ENCODE measurements at places on chromosomes 1 and 21.

DNA sequence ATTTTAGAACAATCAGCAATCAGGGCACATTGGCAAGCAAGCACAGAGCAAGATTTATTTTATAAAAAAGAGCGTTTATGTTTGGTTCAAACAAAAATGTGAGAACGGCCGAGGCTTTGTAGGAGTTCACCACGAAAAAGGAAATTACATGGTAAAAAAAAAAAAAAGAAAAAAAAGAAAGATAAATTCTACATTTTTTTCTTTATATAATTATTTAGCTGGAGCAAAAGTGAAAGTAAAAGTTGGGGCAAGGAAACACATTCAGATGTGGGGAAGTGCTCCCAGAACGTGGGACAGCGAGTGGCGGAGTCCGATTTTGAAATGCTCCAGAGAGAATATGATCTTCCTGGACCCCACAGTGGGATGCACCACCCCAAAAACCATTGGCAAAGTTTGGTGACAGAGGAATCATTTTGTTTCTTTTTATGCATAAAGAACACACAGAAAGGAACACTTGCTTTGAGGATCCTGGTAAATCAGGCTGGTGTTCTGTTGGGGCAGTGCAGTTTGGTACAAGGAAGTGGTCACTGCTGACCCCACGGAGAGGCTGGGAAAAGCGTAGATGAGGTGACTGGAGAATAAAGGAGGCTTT, 16.3 kb upstream of the ATP5PO start:
- DNase-seq: no peak

GRCh38 chr1:54229281-54229891, 29.4 kb downstream of the MRPL37 start:
- peak; percentile 24 for DNase-seq

- DNase-seq: no peak
These were observed 2.5 kb downstream of the RIIAD1 start for GRCh38 chr1:151723726-151724370.

DNA sequence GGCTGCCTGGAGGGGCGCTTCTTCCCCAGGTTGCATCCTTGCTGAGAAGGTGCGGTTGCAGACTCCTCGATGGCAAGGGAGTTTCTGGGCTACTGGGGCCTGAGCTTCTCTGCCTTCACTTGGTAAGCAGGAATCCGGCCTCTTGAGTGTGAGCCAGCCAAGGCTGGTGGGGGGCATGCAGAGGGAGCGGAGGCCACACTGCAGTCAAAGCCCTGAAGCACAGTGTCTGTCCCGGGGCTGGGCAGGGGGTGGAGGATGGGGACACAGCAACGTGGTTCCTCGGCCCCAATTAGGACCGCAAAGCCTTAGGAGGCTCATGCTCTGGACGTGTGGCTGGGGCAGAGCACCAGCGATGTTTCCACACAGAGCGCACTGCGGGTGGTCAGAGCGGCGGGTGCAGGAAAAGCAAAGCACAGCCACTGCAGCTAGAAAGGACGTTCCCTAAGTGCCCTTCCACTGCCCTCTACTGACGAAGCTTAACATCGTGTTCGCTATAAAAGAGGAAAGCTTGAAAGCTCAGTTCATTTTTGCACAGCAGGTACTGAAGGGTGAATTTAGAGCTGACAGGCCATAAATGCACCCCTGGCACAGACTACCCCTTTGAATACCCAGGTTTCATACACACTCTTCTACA, 60.7 kb upstream of the COG2 start:
- DNase-seq: no peak

- DNase-seq: peak; percentile 27
These were observed 50.4 kb upstream of the RIPK4 start for GRCh38 chr21:41817228-41817627.

DNA sequence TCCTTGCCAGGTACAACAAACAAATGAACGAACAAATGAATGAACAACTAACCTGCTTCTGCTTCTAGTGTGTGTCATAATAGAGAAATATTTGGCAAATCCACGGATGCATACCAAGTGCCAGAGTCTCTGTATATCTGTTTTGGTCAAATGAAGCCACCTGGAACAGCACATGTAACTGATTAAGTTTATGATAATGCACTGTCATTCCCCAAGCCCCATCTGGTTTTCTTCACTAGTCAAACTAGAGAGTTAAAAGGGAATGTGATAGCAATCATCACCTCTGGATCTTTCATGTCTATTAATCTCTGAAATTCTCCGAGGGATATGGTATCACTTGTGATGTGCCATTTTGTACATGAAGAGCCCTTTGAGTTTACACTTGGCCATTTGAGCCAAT, 21.0 kb upstream of the SCAF4 start:
- DNase-seq: no peak

- no peak for DNase-seq
These were observed 89.1 kb upstream of the USP24 start for GRCh38 chr1:55304229-55304740.

DNA sequence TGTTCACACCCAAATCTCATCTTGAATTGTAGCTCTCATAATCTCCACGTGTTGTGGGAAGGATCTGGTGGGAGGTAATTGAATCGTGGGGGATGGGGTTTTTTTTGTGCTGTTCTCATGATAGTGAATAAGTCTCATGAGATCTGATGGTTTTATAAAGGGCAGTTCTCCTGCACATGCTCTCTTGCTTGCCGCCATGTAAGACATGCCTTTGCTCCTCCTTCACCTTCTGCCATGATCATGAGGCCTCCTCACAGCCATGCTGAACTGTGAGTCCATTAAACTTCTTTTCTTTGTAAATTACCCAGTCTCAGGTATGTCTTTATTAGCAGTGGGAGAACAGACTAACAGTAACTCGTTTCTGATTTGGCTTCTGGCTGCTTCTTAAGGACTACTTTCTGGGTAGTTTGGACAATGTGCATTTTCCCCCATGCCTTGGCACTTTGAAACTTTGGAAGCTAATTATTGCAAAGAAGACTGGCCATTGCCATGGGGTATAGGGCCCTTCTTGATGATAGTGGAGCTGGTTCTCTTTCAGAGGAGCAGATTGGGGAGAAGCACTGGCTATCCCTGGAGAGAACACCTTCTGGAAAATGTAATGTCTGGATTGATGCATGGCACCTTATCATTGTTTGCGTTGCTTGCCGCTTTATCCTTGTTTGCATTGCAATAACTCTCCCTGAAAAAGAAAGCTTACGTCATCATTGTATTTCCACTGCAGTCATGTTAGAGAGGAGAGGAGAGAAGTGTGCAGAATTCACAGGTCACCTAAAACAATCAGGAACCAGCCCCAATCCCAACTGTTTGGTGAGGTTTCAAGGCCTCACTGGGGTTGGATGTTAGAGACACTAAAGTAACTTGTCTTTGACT, 5.9 kb downstream of the CNIH3 start:
- DNase-seq: no peak

- no peak for DNase-seq
These were observed 40.6 kb downstream of the ST6GALNAC3 start for GRCh38 chr1:76115171-76115570.

- peak; percentile 47 for DNase-seq
These were observed 1.5 kb downstream of the TNFRSF25 start for GRCh38 chr1:6464514-6464836.

DNA sequence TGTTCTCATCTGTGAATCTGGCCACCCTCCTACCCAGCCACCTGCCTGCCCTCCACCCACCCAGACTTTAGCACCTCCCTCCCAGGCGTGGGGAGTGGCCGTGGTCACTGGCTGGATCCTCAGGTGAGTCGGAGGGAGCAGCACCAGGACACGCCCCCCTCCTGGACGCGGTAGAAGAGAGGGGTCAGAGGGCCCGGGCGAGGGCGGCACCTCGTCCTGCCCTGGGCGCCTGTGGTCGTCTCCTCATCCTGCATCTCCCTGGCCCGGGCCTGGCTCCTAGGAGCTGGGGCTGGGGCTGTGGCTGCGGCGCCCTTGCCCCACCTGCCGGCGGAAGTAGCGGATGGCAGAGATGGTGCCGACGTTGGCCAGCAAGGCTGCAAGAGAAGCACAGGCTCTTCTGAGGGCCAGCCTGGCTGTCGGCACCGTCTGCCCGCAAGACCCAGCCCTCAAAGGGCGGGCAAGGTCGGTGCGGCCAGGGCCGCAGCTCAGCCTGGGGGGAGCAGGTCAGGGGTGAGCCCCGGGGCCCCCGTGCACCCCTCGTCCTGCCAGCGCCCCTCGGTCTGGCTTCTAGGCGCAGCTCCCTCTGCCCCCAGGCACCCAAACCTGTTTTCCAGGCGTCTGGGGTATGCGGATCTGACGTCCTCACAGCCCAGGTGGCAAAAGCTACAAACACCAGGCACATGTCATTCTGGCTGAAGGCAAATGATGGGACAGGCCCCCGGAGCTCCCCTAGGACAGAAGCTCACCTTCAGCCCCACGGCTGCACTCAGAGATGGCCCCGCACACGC, 5.8 kb downstream of the PERM1 start:
- DNase-seq: peak; percentile 71

DNA sequence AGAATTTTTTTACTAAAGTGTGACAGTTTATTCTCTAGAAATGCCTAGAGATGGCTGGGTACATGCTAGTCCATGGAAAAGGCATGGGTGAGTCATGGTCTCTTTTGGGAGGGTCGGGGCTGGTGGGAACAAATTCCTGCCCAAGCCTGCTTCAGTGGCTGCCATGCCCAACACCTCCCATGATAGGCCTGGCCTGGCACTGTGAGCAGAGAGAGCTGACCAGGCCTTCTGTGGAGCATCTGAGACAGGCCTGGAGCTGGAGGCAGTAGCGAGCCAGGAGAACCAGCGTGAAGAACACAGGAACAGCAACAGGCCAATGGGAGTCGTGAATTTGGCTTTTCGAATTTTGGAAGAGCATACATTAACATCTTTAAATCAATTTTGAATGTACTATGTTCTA, 209.2 kb downstream of the SDCCAG8 start:
- no peak for DNase-seq

GRCh38 chr1:243582326-243582725, 267.7 kb downstream of the AKT3 start:
- DNase-seq: no peak

GRCh38 chr1:10253755-10254154, 43.4 kb downstream of the KIF1B start:
- DNase-seq: no peak

- no peak for DNase-seq
These were observed 262.8 kb upstream of the PBX1 start for GRCh38 chr1:164296172-164296571.

DNA sequence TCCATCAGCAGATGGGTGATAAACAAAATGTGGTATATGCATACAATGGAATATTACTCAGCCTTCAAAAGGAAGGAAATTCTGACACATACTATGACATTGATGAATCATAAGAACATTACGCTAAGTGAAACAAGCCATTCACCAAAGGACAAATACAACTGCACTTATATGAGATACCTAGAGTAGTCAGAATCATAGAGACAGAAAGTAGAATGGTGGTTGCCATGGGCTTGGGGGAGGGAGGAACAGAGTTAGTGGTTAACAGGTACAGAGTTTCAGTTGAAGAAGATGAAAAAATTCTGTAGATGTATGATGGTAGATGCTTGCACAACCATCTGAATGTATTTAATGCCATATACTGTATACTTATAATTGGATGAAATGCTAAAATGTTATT, 39.1 kb upstream of the KCNK2 start:
- no peak for DNase-seq

- no peak for DNase-seq
These were observed 54.6 kb downstream of the S100B start for GRCh38 chr21:46550116-46550941.

- peak; percentile 14 for DNase-seq
These were observed 854 bp downstream of the MYCL start for GRCh38 chr1:39900662-39901463.

DNA sequence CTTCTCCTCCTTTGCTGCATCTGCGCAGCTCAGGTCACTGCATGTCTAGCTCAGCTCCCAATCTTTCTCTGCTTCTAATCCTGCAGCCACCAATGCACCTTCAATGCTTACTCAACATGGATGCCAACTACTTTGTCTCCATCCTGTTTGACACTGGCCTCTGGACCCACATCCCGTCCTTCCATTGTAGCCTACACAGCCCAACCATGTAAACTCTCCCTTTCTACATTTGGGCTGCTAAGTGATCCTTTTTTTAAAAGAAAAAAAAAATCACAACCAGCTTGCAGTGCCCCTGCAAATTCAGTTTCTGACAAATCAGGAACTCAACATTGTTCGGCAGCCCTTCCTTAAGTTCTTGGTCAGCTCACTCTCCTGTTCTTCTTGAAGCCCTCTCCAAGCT, 9.4 kb upstream of the CRABP2 start:
- no peak for DNase-seq

- DNase-seq: no peak
These were observed 101.8 kb downstream of the CLIC6 start for GRCh38 chr21:34770576-34770975.

- no peak for DNase-seq
These were observed 78.6 kb downstream of the STUM start for GRCh38 chr1:226627050-226627755.

DNA sequence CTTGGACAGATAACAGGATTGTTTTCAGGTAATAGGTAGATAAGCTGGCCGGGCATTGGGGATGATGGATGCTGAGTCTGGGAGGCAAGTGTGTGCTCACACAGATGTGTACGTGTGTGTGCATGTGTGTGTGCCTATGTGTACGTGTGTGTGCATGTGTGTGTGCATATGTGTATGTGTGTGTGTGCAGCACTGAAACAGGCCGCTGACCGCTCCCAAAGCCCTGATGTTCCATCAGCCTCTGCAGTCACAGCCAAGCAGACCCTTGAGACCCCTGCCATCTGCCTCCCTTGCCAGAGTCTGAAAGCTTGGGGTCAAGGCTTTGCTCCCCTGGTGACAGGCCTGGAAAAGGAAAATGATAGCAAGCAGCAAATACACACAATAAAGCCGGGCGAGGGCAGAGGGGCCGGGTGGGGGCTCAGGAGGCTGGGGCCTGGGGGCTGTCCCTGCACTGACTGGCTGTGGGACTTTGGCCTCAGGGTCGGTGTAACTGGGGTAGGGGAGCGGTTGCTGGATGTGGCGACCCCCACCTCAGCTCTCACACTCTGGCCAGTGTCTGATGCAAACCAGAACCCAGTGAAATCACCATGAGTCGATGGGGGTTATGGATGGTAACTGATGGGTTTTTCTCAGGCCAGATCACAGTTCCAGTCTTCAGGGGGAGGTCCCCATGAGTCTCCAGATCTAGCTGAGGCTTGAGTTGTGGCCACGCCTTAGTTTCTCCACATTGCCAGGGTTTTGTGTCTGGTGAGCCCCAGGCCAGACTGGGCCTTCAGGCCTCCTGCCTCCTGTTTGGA, 9.2 kb upstream of the TNFRSF8 start:
- DNase-seq: no peak

DNA sequence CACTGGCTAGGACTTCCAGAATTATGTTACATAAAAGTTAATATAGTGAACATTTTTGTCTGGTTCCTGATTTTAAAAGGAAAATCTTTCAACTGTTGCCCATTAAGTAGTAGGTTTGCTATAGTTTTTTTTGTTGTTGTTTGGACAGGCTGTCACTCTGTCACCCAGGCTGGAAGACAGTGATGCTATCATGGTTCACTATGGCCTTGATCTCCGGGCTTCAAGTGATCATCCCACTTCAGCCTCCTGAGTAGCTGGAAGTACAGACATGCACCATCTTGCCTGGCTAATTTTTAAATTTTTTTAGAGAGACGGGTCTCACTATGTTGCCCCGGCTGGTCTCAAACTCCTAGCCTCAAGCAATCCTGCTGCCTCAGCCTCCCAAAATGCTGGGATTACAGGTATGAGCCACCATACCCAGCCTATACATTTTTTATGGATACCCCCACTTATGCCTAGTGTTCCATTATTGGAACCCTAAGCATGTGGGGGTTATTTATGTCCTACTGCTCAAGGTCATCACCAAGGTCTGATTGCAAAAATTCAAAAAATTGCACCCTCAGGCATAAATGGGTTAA, 6.5 kb downstream of the CTXND2 start:
- DNase-seq: no peak

- no peak for DNase-seq
These were observed 101.0 kb downstream of the PDE9A start for GRCh38 chr21:42754270-42754933.
